Activated T-cell treated with anti-CD3 and anti-CD28 coated beads, Interleukin-2, amount 50 U/mL, for 4 hours (primary cell): ENCODE measurements at places on chromosomes 2 and 18. TPM values are rescaled to one million over a fixed set of nuclear protein-coding genes. Genes with fewer than 3 reads are reported as not detected.

Gene CHST9
- not detected for total RNA-seq

Gene DTYMK
- total RNA-seq, result 89.5 TPM

Gene RAB6C
- not detected for total RNA-seq

Gene ELOA2
- total RNA-seq, result not detected

Gene CRYBA2
- not detected for total RNA-seq

Gene TLX2
- not detected for total RNA-seq

Gene RGPD6
- total RNA-seq, result 14.9 TPM

Gene RESP18
- not detected for total RNA-seq

Gene FBXO15
- 1.2 TPM for total RNA-seq

Gene PDE6D
- 22.0 TPM for total RNA-seq

DNA sequence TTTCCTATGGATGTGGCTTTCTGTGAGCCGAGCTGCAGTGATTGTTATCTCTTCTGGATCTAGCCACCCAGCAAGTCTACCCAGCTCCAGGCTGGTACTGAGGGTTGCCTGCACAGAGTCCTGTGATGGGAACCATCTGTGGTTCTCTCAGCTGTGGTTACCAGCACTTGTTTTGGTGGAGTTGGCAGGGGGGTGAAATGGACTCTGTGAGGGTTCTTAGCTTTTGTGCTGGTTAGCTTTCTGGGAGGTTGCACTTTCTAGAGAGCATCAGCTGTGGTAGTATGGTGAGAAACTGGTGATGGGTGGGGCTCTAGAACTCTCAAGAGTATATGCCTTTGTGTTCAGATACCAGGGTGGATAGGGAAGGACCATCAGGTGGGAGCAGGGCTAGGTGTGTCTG is 45.4 kb upstream of the MYL1 start:
- no peak for DNase-seq

- DNase-seq, result no peak
Measured at GRCh38 chr2:22454826-22455485, 930.0 kb upstream of the KLHL29 start.

DNA sequence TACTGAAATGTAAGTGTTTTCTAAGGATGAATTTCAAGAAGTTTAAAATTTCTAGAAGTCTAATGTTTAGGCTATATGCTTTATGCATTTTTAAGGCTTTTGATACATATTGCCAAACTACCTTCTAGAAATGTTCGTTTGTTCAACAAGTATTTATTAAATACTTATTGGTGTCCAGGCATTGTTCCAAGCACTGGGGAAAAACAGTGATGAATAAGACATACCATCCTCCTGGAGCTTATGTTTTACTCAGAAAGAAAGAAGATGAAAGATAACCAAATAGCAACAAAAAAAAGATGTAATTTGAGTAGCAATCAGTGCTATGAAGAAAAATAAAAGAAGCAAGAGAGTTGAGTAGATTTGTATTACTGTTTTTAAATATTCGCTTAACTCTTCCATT is 692.9 kb downstream of the SLC4A3 start:
- no peak for DNase-seq

- DNase-seq, result no peak
Measured at GRCh38 chr2:150309311-150310080, 178.0 kb downstream of the RND3 start.

GRCh38 chr2:57899898-57900297 is 146.7 kb upstream of the VRK2 start:
- DNase-seq, result no peak

- no peak for DNase-seq
Measured at GRCh38 chr2:229431327-229431954, 160.4 kb upstream of the PID1 start.

- DNase-seq, result no peak
Measured at GRCh38 chr2:98188351-98189046, 101.5 kb downstream of the VWA3B start.

- no peak for DNase-seq
Measured at GRCh38 chr18:57113799-57114420, 33.0 kb upstream of the BOD1L2 start.

DNA sequence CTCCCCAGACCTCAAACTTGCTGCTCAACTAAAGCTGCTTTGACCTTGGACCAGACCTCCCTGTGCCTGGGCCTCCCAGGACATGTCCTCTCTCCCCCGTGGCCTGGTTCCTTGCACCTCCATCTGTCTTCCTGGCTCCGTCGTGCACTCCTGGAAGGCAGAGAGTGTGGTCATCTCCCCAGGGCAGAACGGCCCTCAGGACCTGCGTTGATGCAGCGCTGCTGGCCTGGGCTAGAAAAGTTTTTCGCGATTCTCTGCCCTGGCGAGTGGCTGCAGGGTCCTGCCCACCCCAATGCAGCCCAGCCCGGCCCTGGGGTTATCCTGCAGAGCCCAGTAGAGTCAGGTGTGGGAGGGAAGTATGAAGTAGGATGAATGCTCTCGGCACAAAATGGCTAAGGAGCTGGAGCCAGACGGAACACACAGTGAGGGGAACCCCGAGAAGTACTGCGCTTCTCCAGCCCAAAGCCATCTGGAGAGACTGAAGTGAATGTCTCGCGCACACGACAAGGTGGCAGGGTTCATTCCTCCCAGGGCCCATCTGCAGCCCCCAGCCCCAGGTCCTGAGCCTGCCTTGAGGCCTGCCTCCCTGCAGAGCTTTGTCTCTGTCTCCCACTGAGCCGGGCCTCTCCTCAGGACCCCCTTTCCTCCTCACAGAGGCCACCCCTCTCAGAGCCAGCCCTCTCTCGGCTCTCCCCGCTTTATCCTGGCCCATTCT is 41.7 kb downstream of the ATOH8 start:
- no peak for DNase-seq

GRCh38 chr2:198695879-198696278 is 761.9 kb downstream of the SATB2 start:
- no peak for DNase-seq

DNA sequence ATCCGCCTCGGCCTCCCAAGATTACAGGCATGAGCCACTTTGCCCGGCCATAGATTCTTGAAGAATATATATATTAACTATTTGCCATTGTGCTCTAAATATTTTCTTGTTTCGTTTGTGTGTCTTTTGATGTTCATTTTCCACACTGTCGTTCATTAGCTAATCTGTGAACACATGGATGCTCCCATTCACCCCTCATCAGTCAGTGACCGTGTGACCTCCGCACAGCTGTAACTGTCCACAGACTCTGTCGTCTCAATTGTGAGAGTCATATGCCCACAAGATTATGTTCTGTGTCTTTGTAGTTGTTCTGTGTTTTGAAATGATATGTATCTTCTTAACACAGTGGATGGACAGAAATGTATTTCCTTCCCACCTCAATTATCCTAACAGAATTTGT is 29.6 kb downstream of the RAMP1 start:
- DNase-seq, result no peak

DNA sequence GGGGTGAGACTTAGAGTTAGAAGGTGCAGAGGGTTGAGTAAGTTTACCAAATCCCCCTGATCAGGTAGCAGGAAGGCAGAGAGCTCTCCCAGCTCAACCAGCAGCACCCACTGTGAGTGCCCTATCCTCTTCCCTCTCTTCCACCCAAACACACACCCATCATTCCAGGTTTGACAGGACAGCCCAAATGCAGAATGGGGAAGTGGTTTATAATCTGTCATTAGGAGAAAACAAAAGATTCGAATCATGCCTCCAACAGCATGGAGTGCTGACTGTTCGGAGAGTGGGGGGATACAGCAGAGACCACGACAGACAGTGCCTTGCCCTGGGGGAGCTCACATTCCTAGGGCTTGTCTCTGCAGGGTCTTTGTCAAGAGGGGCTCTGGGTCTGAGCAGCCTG is 11.7 kb downstream of the CXCR2 start:
- no peak for DNase-seq

- no peak for DNase-seq
Measured at GRCh38 chr2:180694445-180695421, 285.7 kb upstream of the UBE2E3 start.

- DNase-seq, result no peak
Measured at GRCh38 chr18:34576622-34577021, 133.5 kb upstream of the DTNA start.

GRCh38 chr2:26951236-26951635 is 19.2 kb upstream of the MAPRE3 start:
- DNase-seq, result no peak

DNA sequence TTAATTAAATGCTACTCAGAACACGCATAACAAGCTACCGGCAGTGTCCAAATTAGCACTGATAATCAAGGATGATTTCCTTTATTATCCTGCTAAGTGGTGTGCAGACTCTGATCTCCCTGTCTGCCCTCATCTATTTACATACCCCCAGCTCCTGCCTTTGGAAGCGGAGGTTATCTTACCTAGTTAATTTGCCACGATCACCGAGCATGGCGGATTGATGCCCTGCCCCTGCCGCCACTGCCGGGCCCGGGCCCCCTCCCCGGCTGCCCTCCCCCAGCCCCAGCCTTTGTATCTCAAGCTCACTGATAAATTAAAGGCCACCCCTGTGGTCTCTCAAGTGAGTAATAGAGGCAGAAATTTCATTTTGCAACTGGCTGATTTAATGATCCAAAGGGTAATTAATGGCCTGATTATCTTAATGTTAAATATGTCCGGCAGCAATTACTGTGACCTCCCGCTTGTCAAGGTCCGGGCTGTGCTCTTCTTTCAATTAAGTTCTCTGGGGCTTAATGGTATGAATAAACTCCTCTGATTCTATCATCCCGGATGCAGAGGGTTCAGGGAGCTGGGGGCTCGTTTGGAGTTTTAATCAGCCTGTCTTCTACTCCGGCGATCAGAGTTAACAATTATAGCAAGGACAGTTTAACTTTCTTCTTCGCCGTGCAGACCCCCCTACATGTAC is 113.4 kb downstream of the GBX2 start:
- DNase-seq, result no peak

DNA sequence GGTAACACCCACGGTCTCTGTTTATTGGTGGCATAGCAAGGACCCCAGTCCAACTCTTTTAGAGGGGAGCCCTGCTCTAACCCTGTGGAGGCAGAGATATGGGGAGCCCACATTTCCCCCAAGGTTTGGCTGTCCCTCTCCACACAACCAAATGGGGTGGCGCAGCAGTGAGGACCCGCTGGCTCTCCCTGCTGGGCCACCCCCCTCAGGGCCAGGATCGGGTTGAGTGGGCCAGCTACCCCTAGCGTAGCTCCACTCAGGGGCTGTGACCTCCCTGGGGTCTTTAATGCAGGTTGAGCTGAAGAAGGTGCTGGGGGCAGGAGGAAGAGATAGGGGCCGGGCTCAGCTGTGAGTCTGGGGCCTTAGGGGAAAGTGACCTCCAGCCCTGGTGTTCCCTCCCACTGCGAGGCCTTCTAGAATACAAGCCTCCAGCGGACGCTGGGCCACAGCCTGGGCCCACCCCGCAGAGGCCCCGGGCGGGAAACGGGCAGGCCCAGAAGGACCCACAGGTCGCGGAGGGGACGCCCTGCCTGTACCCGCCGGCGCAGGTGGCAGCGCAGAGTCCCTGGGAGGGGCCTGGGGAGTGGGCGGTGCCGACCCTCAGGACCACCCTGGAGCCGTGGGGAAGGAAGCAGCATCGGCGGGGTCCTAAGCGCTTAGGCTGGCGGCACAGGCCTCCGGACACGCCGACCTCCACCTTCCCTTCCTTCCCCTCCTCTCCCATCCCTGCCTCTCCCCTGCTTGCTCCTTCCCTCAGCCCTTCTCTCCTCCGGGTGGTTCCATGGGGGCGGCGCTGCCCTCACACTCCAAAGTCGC is 9.6 kb downstream of the CROCC2 start:
- DNase-seq, result no peak

- no peak for DNase-seq
Measured at GRCh38 chr2:53129851-53130250, 637.8 kb upstream of the CHAC2 start.

DNA sequence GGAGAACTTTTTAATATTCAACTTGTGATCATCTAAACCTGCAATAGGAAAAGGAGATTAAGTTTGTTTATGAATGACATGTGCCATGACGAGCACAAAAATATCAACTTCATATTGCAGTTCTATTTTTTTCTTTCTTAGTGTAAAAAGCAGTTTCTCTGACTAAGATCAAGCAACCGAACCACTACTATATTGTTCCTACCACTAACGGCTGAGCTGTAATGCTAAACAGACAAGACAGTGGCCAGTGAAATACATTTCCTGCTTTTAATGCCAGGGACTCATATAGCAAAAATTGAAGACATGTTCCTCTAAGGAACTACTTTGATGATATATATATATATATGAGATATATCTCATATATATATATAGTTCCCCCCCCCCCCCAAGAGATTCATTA is 1705.6 kb upstream of the TMEFF2 start:
- DNase-seq, result no peak

GRCh38 chr2:127022817-127023216 is 84.1 kb downstream of the BIN1 start:
- no peak for DNase-seq

DNA sequence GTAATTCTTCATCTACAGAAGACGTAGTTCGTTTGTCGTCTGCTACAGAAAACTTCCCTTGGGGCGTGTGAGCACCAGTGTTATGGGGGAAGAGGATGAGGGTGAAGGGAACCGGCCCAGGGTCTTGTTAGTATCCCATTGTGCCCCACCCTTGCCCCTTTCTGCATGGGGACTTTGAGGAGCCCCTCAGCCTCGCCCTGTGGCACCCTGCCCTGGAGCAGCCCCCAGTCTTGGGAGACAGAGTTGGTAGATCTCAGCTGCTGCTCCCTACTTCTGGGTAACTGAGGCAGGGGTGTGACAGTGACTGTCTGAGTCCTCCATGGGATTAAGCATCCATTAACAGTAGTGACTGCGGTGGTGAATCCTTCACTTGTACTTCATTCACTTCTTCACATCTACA is 50.1 kb downstream of the RNF144A start:
- DNase-seq, result no peak

GRCh38 chr18:68533641-68534040 is 181.3 kb downstream of the TMX3 start:
- DNase-seq, result no peak

DNA sequence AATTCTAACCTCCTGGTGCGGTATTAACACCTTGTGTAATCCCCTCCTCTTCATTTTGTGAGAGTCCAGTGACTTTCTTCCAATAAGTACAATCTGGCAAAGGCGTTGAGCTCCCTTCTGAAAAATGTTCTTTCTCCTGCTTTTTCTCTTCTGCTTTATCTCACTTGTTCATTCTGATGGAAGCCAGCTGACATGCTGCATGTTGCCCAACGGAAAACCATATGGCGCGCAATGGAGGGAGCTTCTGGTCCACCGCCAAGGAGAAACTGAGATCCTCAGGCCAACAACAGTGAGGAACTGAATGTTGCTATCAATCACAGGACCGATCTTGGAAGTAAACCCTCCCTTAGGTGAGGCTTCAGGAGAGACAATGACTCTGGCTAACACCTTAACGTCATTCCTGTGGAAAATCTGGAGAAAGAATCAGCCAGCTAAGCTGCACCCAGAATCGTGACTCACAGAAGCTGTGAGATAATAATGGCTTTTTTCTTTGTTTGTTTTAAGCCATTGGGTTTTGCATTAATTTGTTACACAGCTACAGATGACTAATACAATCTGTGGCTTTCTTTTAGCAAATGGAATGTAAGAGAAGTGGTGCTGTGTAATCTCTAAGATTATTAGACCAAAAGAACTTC is 1323.9 kb upstream of the DDX18 start:
- DNase-seq, result no peak

DNA sequence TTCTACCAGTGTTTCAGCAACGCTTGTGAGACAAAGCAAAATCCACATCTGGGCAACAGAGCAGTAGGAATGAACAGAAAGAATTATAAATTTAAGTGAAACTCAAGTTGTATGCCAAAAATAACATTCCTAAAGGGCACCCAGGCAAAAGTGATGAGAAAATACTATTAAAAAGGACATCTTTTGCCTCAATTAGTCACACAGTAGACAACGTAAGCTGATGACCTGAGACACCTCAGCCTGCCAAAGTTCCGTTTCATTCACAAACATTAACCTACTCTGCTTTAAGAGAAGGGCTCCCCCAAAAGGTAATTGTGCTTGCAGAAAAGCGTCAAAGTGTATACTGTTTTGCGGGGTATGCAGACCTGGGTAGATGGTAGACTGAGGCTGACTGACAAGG is 7.2 kb downstream of the HDLBP start:
- no peak for DNase-seq
